Activated CD8-positive, alpha-beta memory T cell treated with anti-CD3 and anti-CD28 coated beads for 1 hour (primary cell): ENCODE measurements at places on chromosomes 12 and 14.

- no peak for DNase-seq
Measured at GRCh38 chr14:67679006-67679405, 4.6 kb upstream of the VTI1B start.

DNA sequence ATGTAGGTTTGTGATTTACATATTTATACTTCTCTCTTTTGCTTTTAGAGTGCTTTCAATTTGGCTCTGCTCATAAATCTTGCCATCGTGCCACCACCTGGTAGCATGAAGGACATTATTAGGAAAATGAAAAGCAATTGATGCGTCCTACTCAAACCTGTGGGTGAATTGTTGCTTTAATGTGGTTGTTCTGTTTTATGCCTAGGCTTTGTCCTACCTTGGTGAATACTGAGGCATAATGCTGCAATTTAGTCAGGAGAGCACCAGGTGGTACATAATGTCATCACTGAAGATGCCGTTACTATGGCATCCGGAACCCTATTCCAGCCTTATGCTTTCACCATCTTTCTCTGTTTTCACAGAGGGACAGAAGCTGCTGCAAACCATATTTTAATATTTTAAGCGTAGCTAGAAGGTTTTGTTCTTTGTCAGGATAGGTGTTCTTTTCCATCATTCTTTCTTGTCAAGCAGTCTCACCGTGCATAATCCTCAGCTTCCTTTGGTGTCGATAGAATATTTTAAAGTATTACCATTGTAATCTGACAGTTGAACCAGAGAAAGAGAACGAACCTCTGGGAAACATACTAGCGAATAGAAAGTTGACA, 68.5 kb upstream of the PKP2 start:
- DNase-seq = no peak

DNA sequence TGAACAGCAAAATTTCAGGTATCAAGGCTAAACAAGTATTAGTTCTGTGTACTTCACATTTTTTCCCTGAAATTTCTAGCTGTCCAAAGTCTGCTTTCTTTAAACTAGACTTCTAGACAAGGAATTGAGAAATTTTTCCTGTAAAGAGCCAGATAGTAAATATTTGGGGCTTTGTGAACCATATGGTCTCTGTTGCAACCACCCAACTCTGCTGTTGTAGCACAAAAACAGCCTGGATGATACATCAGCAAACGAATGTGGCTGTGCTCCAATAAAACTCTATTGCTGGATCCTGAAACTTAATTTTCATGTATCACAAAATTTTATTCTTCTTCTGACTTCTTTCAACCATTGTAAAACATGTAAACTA, 96.0 kb upstream of the SLC38A4 start:
- no peak for DNase-seq

- DNase-seq = no peak
Measured at GRCh38 chr12:100799770-100800169, 5.2 kb downstream of the ANO4 start.

- DNase-seq = no peak
Measured at GRCh38 chr14:23936084-23936829, 17.3 kb upstream of the DHRS4 start.

DNA sequence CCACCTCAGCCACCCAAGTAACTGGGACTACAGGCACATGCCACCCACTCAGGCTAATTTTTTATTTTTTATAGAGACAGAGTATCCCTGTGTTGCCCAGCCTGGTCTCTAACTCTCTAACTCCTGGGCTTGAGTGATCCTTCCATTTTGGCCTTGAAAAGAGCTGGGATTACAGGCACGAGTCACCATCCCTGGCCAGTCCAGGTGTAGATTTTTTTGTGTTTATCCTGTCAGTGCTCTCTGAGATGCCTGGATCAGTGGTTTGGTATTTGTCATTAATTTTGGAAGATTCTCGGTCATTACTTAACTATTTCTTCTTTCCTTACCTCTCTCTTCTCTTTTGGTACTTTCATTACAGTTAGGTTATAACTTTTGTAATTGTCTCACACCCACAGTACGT, 5.3 kb upstream of the HIF1A start:
- no peak for DNase-seq

DNA sequence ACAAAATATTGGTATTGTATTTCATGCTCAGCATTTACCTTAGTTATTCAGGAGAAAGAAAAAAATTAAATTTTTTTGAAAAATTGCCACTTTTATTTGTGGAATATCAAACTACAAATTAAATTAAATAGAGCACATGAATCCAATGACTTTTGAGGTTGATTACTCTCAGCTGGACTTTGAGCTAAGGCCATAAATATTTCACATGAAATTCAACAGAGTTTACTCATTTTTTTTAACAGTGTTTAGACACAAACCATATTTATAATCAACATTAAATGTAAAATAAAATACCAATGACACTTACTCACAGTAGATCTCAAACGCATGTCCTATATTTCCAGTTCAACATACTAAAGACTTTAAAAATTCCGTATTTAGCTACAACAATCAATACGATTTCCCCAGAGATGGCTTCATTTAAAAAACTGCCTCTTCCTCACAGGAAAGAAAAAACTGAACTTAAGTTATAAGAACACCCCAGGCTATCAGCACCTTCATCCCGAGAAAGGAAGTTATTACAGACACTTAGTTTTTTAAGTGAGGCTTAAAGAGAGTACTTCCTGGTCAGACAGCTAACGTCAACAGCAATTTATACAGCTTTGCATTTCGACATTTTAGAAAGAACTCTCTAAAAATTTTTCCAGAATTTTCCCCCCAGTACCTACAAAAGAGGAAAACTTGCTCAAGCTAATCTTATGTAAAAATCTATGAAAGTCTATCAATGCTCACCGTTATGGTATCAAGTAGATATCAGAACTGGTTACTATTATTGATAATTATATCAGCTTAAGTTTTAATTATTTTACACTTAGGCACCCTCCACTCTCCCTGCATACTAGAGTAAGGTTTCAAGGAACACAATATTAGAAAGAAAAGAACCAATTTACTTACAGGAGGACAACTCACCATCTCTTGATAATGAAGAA, 13.8 kb downstream of the TAOK3 start:
- DNase-seq = no peak
